ENCODE measurements at places on chromosomes 4 and X. TPM values are rescaled to one million over a fixed set of nuclear protein-coding genes. Genes with fewer than 3 reads are reported as not detected.

Gene PAGE4
- 0.43 TPM for total RNA-seq

DNA sequence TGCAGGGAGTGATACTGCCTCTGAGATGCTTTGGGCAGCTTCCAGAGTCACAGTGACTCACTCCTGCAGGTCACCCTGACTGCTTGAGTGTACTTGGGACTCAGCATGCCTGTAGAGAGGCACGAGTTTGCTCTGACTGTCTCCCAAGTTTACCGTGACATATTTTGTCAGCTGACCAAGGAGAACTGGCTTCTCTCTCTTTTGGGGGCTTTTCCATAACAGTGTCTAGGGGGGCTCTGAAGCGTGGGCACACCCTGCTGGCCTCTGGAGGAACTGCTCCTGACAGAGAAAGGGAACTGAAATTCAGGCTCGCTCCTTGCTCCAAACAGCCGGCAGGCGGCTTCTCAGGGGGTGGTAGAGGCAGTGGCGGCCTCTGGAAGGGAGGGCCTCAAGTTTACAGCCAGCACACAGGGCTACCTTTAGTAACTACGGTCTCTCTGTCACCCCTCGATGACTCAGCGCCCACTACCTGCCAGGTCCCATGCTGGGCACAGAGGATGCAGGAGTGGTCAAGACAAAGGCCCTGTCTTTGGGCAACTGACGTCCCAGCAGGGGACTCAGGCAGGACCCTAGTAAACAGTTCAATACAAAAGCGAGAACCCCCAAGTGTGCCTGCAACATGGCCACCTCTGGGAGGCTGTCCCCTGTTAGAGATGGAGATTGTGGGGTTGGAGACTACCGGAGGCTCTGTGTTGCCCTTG, 17.8 kb downstream of the ZNF185 start:
- DNase-seq, result peak; percentile 53

GRCh38 chrX:45506149-45506730, 305.6 kb upstream of the DIPK2B start:
- DNase-seq, result no peak

Gene NFKB1
- 30.3 TPM for total RNA-seq

- no peak for DNase-seq
Measured at GRCh38 chrX:72100824-72101351, 30.8 kb downstream of the RTL5 start.

GRCh38 chr4:66628146-66628545, 917.2 kb downstream of the CENPC start:
- no peak for DNase-seq

Gene FSTL5
- 75.9 TPM for total RNA-seq

GRCh38 chr4:140726776-140727500, 29.2 kb downstream of the TBC1D9 start:
- no peak for DNase-seq

DNA sequence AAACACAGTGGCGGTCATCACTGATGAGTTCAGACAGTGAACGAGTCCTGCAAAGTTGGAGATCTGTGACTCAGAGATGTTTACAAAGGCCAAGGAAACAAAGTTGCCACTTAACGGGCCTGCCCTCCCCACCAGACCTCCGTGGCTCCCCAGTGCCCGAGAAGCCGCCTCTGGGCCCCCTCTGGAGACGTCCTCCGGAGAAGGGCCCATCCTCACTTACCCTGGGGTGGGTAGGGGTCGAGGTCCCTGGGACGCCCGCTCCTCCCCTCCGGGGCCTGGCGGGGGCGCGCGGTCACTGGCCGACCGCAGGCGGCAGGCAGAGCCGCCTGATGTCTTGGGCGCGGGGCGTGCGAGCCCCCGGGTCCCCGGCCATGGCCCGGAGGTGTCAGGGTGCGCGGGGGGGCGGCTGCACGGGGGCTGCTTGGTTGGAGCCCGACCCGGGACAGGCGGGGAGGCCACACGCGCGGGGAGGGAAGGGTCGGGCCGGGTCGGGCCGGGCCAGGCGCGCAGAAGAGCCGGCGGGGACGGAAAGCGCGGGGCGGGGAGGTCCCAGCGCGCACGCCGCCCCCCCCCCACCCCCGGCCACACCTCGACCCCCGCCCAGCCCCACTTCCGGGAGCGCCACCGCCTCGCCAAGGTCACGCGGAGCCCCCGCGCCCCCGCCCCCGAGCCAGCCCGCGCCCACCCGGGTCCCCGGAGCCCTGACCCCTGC, 529 bp downstream of the DHRSX start:
- peak; percentile 14 for DNase-seq

GRCh38 chr4:33739884-33740632, 2504.3 kb downstream of the ARAP2 start:
- DNase-seq, result peak; percentile 4

DNA sequence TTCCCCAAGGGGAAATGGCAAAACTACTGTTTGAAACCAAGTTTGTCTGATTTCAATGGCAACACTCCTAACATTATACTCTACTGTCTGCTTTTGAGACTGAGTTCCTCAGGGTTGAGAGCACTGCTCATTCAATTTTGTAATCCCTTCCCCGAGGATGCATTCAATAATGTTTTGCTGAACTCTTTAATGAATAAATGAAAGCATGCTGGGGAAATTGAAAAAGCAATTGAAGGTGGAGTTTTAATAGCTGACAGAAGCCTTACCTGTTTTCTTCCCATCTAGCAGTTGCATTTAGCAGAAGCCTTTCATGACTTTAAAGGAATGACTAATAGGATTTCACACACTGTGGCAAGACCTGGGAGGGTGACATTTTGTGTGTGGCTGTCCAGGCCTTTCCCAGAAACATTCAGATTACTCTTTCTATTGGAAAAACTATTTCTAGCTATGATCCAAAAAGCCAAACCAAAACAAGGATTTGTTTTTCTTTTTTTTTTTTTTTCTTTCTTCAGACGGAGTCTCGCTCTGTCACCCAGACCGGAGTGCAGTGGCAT, 45.1 kb downstream of the DTHD1 start:
- no peak for DNase-seq

GRCh38 chrX:44261286-44261685, 82.2 kb downstream of the EFHC2 start:
- no peak for DNase-seq

GRCh38 chr4:176350671-176351070, 30.9 kb downstream of the SPCS3 start:
- no peak for DNase-seq

- no peak for DNase-seq
Measured at GRCh38 chr4:134260126-134260525, 58.5 kb upstream of the PABPC4L start.

- DNase-seq, result no peak
Measured at GRCh38 chr4:143700416-143701352, at the start of gene FREM3. FREM3 (minus strand) TSS chr4:143700675; CDS start chr4:143700675, 0 bp downstream.

- no peak for DNase-seq
Measured at GRCh38 chr4:184662236-184662635, 12.7 kb downstream of the PRIMPOL start.

DNA sequence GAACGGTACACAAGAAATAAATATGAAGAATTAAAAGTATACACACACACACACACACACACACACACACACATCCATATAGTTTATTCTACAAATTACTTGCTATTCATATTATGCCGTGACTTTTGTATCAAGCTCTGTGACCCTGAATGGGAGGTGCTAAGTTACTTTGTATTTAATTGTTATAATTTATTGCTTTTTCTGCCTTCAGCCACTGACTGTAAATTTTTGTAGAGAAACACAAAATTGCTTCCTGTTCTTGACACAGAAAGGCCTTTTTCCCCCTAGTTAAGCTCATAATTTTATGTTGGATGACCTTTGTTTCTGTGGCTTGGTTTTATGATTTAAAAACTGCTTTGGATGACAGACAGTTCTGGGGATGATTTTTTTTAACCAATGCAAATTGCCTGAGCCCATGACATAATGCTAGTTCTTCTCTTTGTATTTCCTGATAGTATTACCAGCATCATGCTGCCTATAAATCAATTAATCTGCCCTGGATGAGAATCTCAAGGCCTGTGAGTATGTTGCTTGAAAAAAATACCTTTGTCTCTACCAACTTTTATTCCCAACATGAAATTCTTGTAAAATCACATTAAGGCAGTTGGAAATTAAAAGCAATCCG, 140.0 kb downstream of the FMR1NB start:
- DNase-seq, result no peak

- DNase-seq, result no peak
Measured at GRCh38 chrX:63708801-63709200, 76.2 kb downstream of the ARHGEF9 start.

GRCh38 chr4:3871181-3871852, 105.1 kb downstream of the ADRA2C start:
- DNase-seq, result no peak

Gene VEGFD
- total RNA-seq, result 0.34 TPM

- DNase-seq, result no peak
Measured at GRCh38 chrX:118418811-118419251, 72.9 kb downstream of the WDR44 start.

DNA sequence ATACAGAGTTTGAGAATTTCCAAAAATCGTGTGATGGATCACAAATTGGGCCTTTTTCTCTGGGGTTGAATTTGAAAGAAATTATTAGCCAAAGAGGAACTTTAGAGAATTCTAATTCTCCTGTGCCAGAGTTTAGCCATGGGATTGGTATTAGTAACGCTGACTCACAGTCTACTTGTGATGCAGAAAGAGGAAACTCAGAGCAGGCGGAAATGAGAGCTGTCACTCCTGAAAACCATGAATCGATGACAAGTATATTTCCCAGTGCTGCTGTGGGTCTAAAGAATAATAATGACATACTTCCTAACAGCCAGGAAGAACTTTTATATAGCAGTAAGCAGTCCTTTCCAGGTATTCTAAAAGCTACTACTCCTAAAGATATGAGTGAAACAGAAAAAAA, 64.9 kb downstream of the N4BP2 start:
- no peak for DNase-seq

Gene PPBP
- not detected for total RNA-seq

GRCh38 chr4:9938933-9939332, 82.4 kb downstream of the SLC2A9 start:
- no peak for DNase-seq
